ENCODE measurements at places on chromosomes 7 and 10.

DNA sequence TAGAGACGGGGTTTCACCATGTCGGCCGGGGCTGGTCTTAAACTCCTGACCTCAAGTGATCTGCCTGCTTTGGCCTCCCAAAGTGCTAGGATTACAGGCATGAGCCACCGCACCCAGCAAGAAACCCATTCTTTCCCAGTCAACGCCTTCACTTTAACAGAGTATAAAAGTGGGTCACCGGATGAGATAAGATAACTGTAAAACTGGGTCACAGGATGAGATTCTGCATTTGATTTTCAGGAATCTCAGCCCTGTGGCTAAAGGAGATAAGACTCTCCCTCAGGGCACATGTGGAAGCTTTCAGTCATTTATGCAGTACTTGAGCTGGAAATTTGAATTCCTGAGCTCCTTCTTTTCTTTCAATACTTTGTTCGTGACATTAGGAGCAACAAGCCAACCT, 70.8 kb downstream of the LRRC17 start:
- DNase-seq, result no peak

DNA sequence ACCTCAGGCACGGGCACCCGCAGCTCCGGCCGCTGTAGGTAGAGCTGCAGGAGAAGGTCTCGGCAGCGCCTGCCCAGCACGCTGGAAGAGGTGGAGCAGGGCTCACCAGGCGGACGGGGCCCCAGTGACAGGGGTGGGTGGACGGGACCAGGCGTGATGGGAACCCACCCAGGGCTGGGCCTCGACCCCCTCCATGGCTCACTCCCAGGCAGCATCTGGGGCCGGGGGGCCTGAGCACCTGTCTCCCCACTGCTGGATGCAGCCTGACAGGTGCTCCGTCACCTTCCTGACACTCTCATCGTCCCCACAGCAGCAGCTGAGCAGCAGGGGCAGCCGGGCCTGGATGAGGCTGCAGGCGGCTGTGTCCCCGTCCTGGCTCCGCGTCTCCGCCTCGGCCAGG, 16.7 kb upstream of the MICALL2 start:
- no peak for DNase-seq

- no peak for DNase-seq
Observed at GRCh38 chr10:124643330-124644009, 100.7 kb downstream of the FAM53B start.

GRCh38 chr10:19958787-19959186, 142.6 kb downstream of the PLXDC2 start:
- no peak for DNase-seq

- DNase-seq, result peak; percentile 21
Observed at GRCh38 chr7:122544463-122544862, 154.5 kb downstream of the RNF133 start.

DNA sequence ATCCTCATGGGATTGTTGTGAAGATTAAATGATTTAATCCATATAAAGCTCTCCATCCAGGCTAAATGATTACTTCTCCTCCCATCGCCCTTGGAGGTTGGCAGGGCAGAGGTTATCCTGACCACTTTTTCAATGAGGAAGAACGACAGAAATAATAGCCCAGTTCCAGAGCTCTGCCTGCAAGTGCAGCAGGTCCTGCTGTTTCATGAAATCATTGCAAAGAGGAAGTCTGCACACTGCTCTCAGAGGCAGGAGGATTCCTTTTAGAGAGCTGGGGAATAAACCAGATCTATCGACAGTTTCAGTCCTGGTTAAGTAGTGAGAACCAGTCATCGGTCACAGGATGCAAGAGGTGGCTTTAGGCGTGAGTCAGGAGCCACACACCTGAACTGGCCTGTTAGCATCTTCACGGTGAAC, 25.0 kb upstream of the CDH23 start:
- DNase-seq, result no peak

GRCh38 chr10:95295031-95295755, 4.4 kb upstream of the PDLIM1 start:
- DNase-seq, result no peak
